ENCODE measurements at places on chromosomes 2 and 18. TPM values are rescaled to one million over a fixed set of nuclear protein-coding genes. Genes with fewer than 3 reads are reported as not detected.

DNA sequence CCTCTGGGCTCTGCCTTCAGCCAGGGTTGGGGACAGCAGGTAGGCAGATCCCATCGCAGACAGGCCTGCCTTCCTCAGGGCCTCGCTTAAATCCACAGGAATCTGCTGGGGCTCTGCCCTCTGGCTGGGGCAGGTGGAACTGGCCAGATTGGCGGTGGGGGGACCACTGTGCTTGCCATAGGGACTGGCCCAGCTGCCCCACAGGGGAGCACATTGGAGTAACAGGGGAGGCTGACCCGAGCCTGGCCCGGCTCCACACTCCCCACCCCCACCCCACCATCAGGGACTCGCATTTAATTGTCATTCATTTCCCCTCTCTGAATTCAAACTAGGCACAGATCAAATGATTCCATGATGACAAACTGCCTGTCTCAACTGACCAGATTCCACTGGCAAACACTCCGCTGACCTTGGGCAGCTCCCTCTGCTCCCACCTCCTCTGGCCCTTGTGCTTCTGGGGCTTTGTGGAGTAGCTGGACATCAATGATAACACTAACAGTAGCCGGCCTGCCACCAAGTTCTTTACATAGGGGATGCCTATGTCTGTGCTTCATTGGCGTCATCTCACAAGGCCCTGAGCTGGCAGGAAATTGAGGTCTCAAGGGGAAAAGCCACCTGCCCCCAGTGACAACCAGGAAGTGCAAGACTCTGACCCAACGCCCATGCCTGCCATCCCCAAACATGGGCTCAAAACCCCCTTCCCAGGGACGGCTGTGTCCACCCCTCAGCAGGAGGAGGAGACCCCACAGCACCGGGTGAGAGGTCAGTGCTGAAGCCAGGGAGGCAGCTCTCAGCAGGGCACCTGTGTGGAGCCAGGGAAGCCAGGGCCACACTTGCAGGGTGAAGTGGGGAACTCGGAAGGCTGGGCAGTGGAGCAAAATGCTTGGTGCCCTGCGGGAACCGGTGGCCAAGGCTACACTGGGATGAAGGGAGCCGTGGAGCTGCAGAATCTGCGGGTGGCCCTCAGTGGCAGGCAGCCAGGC, 2.1 kb upstream of the B3GNT7 start:
- no peaks in the 10 kb centered on the region for H3K27me3 ChIP-seq
- DNase-seq, result no peak
- H3K4me3 ChIP-seq, result no peak overlapping the region
- no peak overlapping the region for H3K27ac ChIP-seq
- peaks cover 18% of the 10 kb centered on the region for H3K4me1 ChIP-seq

DNA sequence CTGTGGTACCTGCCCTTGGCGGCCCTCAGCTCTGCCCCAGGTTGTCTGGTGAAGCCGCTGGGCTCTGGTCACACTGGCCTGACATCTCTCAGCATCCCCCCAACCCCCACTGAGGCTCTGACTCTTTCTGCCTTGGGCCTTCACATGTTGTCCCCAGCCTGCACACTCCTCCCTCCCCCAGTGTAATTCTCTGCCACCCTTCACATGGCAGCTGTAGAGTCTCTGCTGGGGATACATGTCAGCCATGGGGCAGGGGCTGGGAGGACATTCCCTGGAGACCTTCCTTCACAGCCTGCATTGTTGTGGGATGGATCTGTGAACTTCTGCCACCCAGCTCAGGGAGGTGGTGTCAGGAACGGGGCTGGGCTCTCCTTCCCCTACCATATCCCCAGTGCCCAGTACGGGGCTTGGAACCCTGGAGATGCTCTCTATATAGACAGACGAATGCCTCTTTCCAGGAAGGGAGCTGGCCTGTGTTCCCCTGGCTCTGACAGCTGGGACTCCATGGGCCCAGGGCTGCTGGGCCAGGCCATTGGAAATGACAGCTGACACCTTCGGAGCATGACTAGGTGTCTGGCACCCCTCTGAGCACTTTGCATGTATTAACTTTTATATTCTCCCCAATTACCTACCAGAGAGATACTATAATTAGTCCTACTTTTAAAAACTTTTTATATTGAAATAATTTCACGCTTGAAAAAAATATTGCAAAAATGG, 151.5 kb downstream of the INHBB start:
- peaks cover 1% of the 10 kb centered on the region for H3K36me3 ChIP-seq
- DNase-seq, result peak; percentile 61
- H3K27ac ChIP-seq, result no peak overlapping the region
- H3K4me1 ChIP-seq, result no peaks in the 10 kb centered on the region
- H3K27me3 ChIP-seq, result peaks cover 21% of the 10 kb centered on the region

- DNase-seq, result no peak
- H3K4me3 ChIP-seq, result no peak overlapping the region
- no peaks in the 10 kb centered on the region for H3K36me3 ChIP-seq
- peaks cover 38% of the 10 kb centered on the region for H3K27me3 ChIP-seq
- no peak overlapping the region for H3K27ac ChIP-seq
- H3K4me1 ChIP-seq, result no peaks in the 10 kb centered on the region
These were observed 181.6 kb downstream of the CELF4 start for GRCh38 chr18:37383846-37384595.

- H3K27me3 ChIP-seq, result peaks cover 16% of the 10 kb centered on the region
- H3K36me3 ChIP-seq, result no peaks in the 10 kb centered on the region
- no peak overlapping the region for H3K4me3 ChIP-seq
These were observed 11.7 kb upstream of the EDAR start for GRCh38 chr2:109000738-109001137.

GRCh38 chr2:60331115-60331809, 222.2 kb downstream of the BCL11A start:
- H3K4me3 ChIP-seq, result no peak overlapping the region
- DNase-seq, result no peak
- no peaks in the 10 kb centered on the region for H3K4me1 ChIP-seq
- H3K27ac ChIP-seq, result no peak overlapping the region
- peaks cover 3% of the 10 kb centered on the region for H3K27me3 ChIP-seq

- H3K4me3 ChIP-seq, result no peak overlapping the region
- no peak overlapping the region for H3K27ac ChIP-seq
- DNase-seq, result no peak
- H3K4me1 ChIP-seq, result no peaks in the 10 kb centered on the region
These were observed 47.1 kb upstream of the CELF4 start for GRCh38 chr18:37612524-37613252.

DNA sequence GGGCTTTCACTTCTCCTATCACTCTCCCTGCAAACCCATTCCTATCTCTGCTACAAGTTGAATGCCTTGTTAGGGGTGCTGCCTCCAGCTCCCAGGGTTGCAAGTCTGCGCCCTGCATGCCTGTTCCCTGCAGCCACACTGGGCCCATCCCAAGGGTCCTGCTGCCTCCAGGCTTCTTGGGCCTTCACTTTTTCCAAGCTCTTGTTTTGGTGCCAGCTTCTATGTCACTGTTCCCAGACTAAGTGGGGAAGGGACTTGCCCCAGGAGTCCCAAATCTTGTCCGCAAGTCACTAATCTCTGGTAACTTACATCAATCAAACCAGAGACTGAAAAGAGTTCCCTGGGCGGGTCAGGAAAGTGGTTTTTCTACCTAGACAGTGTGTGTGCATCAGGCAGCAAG, 65.4 kb downstream of the ZCCHC2 start:
- H3K27ac ChIP-seq, result no peak overlapping the region
- H3K4me3 ChIP-seq, result no peak overlapping the region
- H3K27me3 ChIP-seq, result no peaks in the 10 kb centered on the region

- peaks cover 29% of the 10 kb centered on the region for H3K36me3 ChIP-seq
- H3K27ac ChIP-seq, result no peak overlapping the region
- peaks cover 25% of the 10 kb centered on the region for H3K4me1 ChIP-seq
These were observed 17.8 kb downstream of the MTCL1 start for GRCh38 chr18:8722946-8723820.

GRCh38 chr18:2274613-2275012, 296.7 kb downstream of the METTL4 start:
- H3K36me3 ChIP-seq, result no peaks in the 10 kb centered on the region
- H3K4me1 ChIP-seq, result no peaks in the 10 kb centered on the region
- H3K4me3 ChIP-seq, result no peak overlapping the region
- no peak for DNase-seq
- H3K27me3 ChIP-seq, result peaks cover 19% of the 10 kb centered on the region

DNA sequence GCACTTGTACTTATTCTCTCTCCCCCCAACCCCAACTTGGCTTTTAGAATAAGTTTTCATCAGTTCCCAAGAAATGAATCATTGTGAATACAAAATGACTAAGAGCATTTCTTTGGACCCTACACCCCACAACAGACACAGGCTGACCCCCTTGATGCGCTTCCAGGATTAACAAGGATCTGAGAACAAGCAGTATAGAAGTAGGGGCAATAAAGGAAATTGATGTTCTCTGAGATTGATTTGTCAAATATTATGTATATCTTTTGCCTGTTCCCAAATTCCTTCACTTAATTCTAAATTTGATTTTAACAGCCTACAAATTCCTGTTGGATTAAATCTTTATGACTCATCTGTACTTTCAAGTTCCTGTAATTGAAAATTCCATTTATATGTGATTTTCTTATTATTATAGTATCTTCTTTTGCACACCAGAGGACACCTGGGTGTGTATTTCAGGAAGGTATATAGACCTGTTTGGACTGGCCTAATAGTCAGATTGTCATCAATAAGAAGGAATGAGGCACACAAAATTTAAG, 10.2 kb upstream of the PTPN4 start:
- H3K27ac ChIP-seq, result peak overlapping the region; percentile 80
- no peaks in the 10 kb centered on the region for H3K27me3 ChIP-seq
- DNase-seq, result no peak

TCF23 gene
- not detected for total RNA-seq

RAB17 gene
- total RNA-seq, result 0.68 TPM

GAREM2 gene
- 6.5 TPM for total RNA-seq

SLC9A4 gene
- total RNA-seq, result not detected

UGT1A7 gene
- total RNA-seq, result 0.12 TPM

FAM228A gene
- 0.31 TPM for total RNA-seq

EDAR gene
- total RNA-seq, result not detected

MATN3 gene
- 17.0 TPM for total RNA-seq

ACKR3 gene
- 56.6 TPM for total RNA-seq

OSBPL1A gene
- total RNA-seq, result 33.3 TPM

DCDC2C gene
- not detected for total RNA-seq

SERPINB3 gene
- total RNA-seq, result not detected

Data from chondrocyte (in vitro differentiated cells).